Activated CD4-positive, alpha-beta T cell treated with anti-CD3 and anti-CD28 coated beads for 48 hours (primary cell): ENCODE measurements at places on chromosomes 11 and 22.

GRCh38 chr22:40583053-40583741 lies 53.3 kb downstream of the MRTFA start:
- no peak for DNase-seq

GRCh38 chr11:93074352-93074751 lies 104.9 kb downstream of the MTNR1B start:
- DNase-seq = no peak

- no peak for DNase-seq
Measured at GRCh38 chr11:64655941-64656601, 65.1 kb downstream of the SLC22A12 start.

GRCh38 chr11:47495856-47496217 lies 46.9 kb upstream of the RAPSN start:
- no peak for DNase-seq

DNA sequence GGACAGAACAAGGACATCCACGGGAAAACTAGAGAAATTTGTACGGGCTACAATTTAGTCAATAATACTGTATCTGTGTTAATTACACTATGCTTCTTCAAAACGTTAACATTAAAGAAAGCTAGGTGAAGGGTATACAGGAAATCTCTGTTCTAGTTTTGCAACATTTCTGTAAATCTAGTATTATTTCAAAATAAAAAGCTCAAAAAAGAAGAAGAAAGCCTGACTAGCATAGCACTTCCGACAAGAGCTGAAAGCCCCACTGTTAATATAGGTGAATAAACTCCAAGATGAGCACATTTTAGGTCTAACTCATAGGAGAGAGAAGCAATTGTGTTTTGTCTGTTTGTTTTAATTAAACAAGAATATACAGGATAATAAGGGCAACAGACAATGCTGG lies 299.7 kb downstream of the TTC28 start:
- DNase-seq = no peak

DNA sequence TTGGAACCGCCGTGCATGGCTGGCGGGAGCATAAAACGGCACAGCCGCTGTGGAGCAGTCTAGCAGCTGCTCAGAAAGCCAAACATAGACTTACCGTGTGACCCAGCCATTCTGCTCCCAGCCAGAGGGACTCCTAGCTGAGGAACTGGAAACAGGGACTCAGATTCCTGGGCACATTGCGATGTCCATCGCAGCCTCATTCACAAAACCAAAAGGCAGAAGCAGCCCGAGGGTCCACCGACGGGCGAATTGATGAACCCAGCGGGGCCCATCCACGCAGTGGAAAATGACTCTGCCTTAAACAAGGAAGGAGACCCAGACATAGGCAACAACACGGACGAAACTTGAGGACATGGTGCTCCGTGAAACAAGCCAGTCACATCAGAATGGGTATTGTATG lies 5.7 kb upstream of the MUC5B start:
- no peak for DNase-seq

- no peak for DNase-seq
Measured at GRCh38 chr11:44773351-44773965, 46.7 kb downstream of the TSPAN18 start.

DNA sequence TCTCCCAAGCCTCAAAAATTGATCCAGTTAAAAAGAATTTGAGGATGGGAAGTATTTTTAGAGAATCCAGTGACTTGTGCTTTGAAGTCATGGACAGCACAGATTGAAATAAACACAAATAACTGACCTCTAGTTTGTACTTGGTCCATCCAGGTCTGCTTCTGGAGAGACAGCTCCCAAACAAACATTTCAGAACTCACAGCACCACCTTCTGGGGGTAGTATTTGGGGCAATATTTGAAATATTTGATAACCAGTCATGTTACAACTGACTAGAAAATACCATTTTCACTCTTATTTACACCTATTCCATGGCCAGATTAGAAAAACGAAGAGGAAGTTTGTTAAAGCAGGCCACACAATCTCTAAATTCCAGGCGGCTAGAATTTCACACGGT lies 56.2 kb downstream of the CTSC start:
- no peak for DNase-seq

DNA sequence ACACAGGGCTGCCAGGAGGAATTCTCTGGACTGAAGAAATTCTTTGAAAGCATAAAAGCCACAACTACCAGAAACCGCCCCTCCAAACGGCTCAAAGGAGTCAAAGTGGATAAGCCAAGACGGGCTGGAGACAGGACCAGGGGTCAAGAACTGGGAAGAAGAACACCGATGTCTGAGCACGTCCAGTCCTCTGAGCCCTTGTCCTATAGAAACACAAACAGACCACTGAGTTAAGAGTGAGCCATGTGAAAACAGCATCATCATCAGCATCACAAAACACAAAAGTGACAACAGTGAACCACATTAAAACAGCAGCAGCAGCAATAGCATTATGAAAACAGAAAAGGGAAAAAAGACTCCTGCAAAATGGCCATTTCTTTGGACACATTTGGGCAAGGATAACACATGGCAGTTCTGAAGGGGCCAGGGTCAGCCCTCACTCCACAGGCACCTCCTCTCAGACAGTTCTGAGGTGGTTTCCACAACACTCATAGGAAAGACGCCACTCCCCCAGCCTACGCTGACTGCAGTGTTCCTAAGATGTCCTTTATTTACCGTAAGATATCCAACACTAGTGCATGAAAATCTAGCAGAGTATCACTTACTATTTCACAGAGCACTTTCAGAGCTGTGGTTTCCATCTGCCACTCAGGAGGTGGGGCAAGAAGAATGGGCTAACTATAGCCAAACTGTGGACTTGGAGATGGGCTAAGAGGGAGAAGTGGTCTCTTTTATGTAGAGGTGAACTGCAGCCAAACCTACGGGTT lies 28.6 kb upstream of the YPEL1 start:
- peak; percentile 43 for DNase-seq

GRCh38 chr11:111693224-111693937 lies 72.8 kb downstream of the PPP2R1B start:
- DNase-seq = no peak

GRCh38 chr11:4044976-4045646 lies 49.5 kb upstream of the RRM1 start:
- no peak for DNase-seq

GRCh38 chr22:17827466-17827865 lies 53.2 kb upstream of the BID start:
- no peak for DNase-seq

DNA sequence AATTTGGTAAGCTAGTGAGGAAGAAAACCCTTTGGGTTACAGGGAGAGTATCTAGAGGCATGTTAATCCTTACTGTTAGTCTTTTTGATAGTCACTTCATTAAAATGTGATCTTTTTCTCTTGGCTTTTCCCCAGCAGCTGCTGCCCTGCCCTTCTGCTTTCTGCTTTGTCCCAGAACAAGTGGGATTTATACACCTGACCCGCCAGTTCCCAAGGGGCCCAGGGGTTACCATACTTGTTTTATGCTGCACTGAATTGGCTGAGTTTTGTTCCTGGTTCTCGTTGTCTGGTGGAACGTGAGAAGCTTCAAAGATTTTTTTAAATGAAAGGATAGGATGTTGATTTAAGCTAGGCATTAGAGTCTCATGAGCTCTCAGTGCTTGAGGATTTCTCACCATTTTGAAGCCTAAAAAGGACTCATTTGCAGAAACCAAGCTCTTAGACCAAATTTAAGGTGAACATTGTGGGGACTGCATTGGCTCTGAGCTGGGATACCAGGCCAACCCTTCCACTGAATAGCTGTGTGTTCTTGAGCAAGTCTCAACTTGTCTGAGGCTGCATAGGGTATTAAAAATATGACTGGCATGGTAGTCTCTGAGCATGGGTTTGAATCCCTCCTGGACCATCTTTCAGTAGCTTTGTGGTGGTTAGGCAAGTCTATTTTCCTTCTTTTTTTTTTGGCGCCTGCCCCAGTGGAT lies 6.6 kb downstream of the LIMK2 start:
- no peak for DNase-seq

- no peak for DNase-seq
Measured at GRCh38 chr11:107592231-107592590, 1.3 kb downstream of the ELMOD1 start.

GRCh38 chr22:45846952-45847351 lies 130.0 kb downstream of the WNT7B start:
- DNase-seq = no peak

- DNase-seq = no peak
Measured at GRCh38 chr11:64474680-64475079, 115.7 kb downstream of the RPS6KA4 start.

- peak; percentile 70 for DNase-seq
Measured at GRCh38 chr11:128884703-128885338, 6.3 kb upstream of the KCNJ5 start.

- DNase-seq = peak; percentile 6
Measured at GRCh38 chr11:19344661-19345518, 104.1 kb upstream of the E2F8 start.

DNA sequence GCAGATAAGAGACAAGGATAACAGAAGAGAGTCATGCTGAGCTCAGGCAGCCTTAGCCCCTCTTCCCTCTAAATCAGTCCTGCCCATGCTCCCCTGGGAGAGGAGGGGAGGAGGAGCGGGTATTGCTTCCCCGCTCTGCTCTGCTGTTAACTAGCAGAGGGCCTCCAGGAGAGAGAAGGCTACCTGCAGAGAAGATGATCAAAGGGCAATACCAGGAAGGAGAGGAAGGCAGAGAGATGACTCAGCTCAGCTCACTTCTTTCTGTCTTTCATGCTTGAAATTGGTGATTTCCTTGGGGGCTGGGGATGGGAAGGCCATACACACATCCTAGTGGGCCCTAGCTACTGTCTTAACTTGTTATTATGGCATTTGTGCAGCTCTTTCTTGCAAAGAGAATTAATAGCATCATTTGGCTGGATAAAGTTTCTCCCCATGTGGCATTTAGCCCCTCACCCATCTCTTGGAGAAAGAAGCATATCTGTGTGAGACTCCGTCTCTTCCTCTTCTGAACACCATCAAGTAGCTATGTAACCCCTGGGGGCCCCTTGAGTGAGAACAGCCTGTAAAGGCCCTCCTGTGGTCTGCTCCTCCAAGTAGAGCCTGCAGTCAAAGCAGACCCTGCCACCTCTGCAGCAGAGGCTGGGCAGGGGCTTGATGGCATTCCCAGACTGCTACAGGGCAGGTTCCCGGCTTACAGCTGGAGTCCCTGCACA lies 33.4 kb upstream of the AMOTL1 start:
- no peak for DNase-seq

- no peak for DNase-seq
Measured at GRCh38 chr11:87280143-87280542, 242.4 kb downstream of the TMEM135 start.

DNA sequence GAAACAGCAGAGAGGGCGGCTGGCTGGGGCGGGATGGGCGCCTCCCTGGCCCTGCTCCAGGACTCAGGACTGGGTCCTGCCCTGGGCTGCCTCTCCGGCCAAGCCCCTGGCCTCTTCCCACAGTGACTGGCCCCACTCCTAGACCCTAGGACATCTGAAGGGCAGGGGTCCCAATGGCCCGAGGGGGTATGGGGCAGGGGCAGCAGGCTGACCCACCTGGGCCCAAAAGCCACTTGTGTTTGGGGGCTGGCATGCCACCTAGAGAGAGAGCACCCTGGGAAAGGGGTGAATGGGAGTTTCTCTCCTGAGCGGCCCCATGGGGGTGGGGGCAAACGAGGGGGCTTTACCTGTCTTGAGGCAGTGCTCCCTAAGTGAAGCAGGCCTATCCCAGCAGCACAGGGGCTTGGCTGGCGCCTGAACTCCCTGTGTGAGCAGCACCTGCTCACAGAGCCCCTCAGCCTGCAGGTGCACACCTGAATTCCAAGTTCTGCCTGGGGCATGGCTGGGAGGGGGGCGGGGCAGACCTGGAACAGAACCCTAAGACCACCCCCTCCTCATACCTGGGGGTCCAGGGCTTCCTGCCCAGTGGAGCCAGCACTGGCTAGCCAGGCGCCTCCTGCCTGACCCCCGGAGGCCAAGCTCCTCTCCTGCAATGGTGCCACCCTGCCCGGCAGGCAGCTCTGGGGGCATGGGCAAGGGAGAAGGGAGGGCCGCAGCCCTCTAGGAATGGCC lies 16.9 kb downstream of the DUSP8 start:
- no peak for DNase-seq

DNA sequence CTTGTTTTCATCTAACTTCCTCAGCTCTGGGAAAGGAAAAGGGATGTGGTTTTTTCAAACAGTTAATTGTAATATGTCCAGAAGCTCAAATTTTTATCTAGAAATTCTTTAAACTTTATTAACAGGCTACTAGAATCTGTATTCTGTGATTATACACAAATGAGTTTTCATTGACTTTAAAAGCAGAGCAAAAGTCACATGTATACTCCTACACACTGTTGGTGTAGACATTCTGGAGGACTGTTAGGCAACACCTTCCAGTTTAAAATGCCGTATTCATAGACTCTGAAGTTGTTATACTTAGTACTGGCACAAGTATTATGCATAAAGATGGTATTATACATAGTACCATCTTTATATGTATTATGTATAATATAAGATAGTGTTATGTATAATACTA lies 64.9 kb downstream of the SPECC1L start:
- no peak for DNase-seq

DNA sequence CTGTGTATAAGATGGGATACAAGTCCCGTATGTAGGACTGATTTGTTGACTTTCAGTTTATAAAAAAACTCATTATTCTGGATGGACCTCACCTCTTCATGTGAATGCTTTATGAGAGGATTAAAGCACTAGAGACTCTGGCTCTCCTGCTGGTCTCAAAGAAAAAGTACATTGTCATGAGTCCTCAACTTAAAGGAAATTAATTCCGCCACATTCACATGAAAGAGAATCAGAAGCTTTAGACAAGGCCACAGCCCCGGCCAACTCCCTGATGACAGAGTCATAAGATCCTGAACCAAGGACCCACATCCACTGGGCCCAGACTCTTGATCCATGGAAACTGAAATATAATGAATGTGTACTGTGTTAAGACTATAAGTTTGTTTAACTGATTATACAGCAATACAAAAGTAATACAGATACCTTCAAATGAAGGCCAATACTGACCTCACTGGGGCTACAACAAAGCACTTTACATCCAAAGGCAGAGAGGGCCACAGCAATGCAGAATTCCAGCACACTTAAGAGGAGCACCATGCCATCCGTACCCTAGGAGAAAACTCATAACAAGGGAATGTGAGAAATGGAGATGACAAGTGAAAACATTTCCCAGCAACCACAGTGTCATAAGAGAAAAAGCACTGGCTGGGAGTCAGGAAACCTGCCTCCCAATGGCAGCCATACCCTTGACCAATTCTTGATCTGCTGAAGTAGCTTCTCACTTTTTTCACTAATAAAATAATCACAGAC lies 25.4 kb upstream of the MS4A6A start:
- DNase-seq = no peak
